PC-9 (cell line): ENCODE measurements at places on chromosomes 16 and 17. TPM values are rescaled to one million over a fixed set of nuclear protein-coding genes. Genes with fewer than 3 reads are reported as not detected.
A peak's percentile ranks its signal among the peaks of the same experiment; 100 is the strongest.

Gene LITAF
- 232 and 244 TPM in 2 replicates for total RNA-seq

Gene PYY
- total RNA-seq, result not detected in 2 replicates

Gene MMP25
- total RNA-seq, result 0.28 and 0.83 TPM in 2 replicates

Gene ZSCAN10
- total RNA-seq, result 0.23 TPM in 1 of 2 replicates, not detected in the other

Gene KRTAP2-3
- 0.57 TPM in 1 of 2 replicates, not detected in the other for total RNA-seq

Gene CDRT4
- total RNA-seq, result 11.0 and 17.9 TPM in 2 replicates

Gene MRC2
- total RNA-seq, result 1.0 and 2.8 TPM in 2 replicates

Gene TMEM107
- total RNA-seq, result 58.5 and 59.1 TPM in 2 replicates

DNA sequence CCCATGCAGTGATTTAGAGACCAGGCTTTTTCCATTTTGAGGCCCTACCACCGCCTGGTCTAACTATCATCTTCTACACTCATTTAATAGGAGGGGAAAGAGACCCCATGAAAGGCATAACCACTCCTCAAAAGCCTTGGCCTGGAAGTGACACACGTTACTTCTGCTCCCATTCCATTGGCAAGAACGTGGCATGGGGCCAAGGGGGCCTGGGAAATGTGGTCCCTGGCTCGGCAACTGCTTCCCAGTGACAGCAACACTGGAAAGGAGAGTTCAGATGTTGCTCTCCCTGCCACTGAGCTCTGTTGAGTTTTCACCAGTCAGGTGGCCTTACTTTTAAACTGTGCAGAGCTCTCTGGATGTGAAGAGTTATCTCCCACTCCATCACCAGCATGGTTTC, 45.2 kb upstream of the MAP3K14 start:
- DNase-seq, result no peak

- peak; percentile 1 for DNase-seq
These were observed 5.0 kb upstream of the HSD3B7 start for GRCh38 chr16:30980023-30980371.

- DNase-seq, result no peak
These were observed 11.0 kb downstream of the GOT2 start for GRCh38 chr16:58723109-58723508.

GRCh38 chr17:7748076-7748775, 30.7 kb downstream of the DNAH2 start:
- no peak for DNase-seq

- no peak for DNase-seq
These were observed 44.6 kb downstream of the WSB1 start for GRCh38 chr17:27338536-27338985.

DNA sequence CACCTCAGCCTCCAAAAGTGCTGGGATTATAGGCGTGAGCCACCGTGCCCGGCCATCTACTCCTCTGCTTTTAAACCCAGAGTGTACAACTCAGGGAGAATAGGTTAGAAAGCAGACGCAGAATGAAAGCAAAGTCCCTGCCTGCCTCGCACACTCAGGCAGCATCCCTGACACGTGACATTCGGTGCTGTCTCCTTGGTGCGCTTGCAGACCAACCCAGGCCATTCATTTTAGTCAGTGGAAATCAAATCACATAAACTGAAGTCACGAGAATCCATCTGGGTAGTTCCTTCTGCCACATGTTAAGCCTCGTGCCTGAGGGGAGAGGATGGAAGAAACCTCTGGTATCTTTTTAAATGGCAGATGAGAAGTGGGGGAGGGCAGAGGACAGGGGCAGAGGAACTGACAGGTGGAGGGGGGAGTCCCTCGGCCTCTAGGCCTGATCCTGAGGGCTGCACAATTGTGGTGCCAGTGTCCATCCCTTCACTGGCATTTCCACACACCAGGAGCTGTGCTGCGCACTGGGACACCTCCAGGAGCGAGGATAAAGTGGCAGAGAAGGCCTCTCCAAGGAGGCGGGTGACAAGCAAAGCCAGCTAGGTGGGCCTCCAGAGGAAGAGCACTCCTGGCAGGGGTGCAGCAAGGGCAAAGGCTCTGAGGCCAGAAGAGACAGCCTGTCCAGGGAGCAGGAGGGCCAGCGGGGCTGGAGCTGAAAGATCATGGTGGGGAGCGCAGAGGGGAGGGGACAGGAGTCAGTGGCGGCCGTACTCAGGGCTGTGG, 196.3 kb downstream of the KATNIP start:
- no peak for DNase-seq

DNA sequence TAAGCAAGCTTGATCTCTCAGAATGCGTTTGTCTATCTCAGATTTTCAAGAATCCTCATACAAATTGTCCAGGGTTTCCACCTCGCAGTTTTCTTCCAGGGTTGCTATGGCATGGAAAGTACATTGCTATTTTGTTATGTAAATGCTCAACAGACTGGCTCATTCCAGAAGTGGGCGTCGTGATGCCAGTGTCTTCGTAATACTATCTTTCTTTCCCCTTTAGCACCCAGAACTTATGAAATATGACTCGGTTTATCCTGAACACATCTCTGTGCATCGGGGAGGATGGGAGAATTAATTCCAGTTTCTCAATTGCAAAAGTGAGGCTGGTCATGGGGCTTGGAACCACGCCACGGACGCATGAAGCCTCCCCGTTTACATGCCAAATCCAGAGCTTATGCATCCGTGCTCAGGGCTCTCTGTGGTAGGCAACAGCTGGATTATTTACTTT, 405.0 kb downstream of the WWOX start:
- DNase-seq, result no peak

GRCh38 chr16:11768849-11769248, 26.2 kb upstream of the TXNDC11 start:
- no peak for DNase-seq

DNA sequence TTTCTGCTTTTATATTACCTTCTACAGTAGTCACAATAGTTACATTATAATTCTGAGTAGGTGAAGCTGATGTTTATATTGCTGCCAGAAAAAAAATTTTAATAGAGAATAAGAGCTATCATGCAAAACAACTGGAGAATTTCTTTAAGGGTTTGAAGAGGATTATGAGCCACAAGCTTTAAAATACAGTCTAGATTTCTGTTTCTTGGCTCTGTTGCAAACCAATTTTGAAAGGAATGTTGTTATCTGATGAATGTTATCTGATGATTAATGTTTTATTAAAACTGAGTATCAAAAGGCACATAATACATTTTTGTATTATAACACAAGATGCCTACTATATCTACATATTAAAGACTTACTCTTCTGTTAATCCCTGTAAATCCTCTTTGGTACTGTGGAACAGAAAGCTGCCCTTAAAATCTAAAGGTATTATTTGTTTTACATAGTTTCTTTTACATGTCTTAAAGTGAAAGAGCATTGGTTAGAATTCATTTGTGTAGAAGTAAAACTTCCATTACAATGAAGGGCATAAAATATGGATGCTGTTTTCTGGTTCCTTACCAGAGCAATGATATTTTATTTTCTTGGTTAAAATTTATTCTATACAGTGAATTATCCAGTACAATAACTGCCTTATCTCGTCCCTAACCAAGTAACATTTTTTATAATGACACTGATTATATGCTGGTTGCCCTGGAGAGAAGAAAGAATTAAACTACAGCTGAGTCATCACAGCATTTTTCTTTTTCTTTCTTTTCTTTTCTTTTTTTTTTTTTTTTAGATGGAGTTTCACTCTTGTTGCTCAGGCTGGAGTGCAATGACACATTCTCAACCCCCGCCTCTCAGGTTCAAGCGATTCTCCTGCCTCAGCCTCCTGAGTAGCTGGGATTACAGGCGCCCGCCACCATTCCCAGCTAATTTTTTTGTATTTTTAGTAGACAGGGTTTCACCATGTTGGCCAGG, 205.7 kb downstream of the TANC2 start:
- no peak for DNase-seq

GRCh38 chr17:35705230-35705629, 26.2 kb upstream of the RASL10B start:
- DNase-seq, result no peak

DNA sequence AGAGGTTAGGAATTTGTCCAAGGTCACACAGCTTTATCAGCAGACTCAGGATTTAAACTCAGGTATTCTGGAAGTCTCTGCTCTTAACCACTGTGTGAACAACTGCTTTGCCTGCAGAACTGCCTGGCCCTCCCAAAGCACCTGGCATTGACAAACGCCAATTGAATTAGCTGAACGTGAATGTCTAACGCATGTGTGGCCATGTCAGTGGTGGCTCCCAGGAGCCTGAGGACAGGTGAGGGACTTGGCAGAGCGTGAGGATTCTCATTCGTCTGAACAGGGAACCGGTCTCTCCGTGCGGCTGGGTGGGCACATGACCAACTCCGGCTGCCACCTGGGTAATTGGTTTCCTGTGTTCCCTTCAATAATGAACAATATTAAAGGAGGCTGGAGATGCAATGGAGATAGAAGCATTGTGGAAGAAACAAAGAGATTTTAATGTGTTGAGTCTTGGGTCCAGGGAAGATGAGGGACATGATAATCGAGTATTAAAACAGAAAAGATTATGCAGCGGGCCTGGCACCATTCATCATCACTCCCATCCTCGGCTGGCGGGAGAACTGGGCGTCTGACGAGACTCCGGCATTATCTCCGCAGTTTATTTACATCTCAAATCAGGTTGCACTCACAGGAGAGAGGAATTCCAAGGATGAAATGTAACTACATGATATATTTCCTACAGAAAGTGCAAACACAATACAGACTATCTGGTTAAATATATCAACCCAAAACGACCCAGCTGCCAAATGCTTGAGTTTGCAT, 113.5 kb downstream of the NPIPB5 start:
- no peak for DNase-seq

DNA sequence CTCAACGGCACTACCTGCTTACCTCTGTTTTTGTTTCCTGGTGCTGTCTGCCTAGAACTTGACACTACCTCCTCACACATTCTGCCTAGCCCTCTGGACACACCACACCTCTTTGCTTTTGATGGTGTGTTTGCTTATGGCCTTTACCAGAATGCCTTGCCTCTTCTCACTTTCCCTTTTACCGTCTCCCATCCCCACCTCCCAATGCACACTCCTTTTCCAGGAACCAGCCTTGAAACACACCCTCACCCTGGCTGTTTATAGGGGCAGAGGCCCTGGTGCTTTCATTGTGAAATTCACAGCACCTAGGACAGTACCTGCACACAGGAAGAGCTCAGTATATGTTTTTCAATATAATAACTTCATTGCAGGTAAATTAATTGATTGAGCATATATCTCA, 56.2 kb downstream of the MAP2K6 start:
- DNase-seq, result no peak

DNA sequence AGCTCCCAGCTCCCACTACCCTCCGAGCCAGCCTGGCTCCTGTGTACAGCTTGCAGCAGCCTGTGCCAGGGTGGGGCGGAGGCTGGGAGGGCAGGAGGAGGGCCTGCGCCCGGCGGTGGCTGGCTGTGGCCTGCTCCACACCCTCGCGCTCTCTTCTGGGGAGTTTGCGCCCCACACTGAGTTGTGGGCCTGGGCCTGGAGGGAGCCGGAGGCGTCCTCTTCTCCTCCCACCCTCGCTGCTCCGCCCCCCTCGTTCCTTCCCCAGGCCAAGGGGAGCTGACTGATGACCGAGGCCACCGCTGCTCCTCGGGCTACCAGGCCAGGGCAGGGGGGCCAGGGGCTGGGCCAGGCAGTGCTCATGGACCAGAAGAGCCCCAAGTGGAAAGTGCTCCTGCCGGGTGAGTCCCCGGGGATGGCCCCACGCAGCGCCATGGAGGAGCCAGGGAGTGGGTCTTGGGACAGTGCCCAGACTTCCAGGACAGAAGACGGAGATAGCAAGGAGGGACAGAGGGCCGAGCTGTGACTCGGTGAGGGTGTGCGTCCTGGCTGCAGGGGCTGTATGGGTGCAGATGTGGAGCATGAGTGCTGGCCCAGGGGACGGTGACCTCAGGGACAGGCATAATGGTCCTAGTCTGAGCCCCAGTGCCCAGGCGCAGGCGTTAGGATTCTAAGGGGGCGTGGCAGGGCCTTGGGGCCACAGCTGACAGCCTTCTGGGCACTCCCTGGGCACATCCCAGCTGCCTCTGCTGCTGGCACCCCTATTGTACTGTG, 242.1 kb upstream of the GSE1 start:
- peak; percentile 50 for DNase-seq

- peak; percentile 99 for DNase-seq
These were observed 10.3 kb downstream of the LYRM1 start for GRCh38 chr16:20910781-20911321.

DNA sequence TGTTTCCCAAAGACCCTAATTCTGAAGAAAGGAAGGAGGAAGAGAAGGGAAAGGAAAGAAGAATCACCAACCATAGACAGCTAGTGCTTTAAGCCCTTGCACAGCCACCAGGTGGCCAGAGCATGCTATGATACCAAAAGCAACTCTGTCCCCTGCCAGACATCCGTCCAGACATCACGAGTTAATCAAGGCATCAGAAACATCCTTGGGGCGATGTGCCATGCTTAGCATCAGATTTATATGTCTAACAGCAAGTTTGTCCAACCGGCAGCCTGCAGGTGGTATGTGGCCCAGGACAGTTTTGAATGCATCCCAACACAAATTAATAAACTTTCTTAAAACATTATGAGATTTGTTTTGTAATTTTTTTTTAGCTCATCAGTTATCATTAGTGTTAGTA, 2.9 kb upstream of the CRYBA1 start:
- DNase-seq, result no peak

GRCh38 chr16:12971241-12971640, 69.8 kb downstream of the SHISA9 start:
- peak; percentile 90 for DNase-seq

DNA sequence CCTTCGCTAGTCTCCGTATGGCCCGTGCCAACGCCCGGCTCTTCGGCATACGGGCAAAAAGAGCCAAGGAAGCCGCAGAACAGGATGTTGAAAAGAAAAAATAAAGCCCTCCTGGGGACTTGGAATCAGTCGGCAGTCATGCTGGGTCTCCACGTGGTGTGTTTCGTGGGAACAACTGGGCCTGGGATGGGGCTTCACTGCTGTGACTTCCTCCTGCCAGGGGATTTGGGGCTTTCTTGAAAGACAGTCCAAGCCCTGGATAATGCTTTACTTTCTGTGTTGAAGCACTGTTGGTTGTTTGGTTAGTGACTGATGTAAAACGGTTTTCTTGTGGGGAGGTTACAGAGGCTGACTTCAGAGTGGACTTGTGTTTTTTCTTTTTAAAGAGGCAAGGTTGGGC, 2.5 kb downstream of the RPL13 start:
- DNase-seq, result no peak

GRCh38 chr17:39098588-39098987, 52.8 kb downstream of the PLXDC1 start:
- no peak for DNase-seq
